Breast epithelium (tissue), 4 donors: ENCODE measurements at places on chromosomes 6 and 20. TPM values are rescaled to one million over a fixed set of nuclear protein-coding genes. Genes with fewer than 3 reads are reported as not detected.

- H3K36me3 ChIP-seq = no peaks in the 10 kb centered on the region
- H3K4me1 ChIP-seq = peaks cover 9% of the 10 kb centered on the region
- DNase-seq = no peak
- no peak overlapping the region for H3K4me3 ChIP-seq
- no peaks in the 10 kb centered on the region for H3K27me3 ChIP-seq
- H3K27ac ChIP-seq = peak overlapping the region; percentile 52
Observed at GRCh38 chr20:50055524-50056083, 57.3 kb downstream of the UBE2V1 start.

- peaks cover 8% of the 10 kb centered on the region for H3K4me1 ChIP-seq
- no peaks in the 10 kb centered on the region for H3K27me3 ChIP-seq
- H3K36me3 ChIP-seq = no peaks in the 10 kb centered on the region
- no peak for DNase-seq
- no peak overlapping the region for H3K27ac ChIP-seq
Observed at GRCh38 chr6:34795836-34796425, 4.0 kb downstream of the BLTP3A start.

GRCh38 chr6:55943329-55943728, 67.9 kb upstream of the BMP5 start:
- H3K36me3 ChIP-seq = no peaks in the 10 kb centered on the region
- H3K27ac ChIP-seq = no peak overlapping the region
- DNase-seq = no peak
- H3K4me1 ChIP-seq = no peaks in the 10 kb centered on the region

DNA sequence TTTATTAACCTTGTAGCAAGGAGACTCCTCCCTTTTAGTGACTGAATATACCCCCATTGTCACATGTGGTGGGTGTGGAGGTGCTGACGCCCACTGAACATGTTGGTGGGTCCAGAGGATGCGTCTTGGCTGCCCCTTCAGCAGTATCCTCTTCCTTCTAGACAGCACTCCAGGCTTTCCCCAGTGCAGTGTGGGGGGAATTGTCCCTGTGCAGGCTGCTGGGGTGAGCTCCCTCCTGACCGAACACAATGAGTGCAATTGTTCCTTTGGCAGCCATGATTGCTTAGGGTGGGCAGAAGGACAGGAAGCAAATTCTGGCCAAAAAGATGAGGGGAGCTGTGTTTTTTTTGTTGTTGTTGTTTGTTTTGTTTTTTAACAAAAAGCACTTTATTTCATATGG, 209.3 kb upstream of the PDE10A start:
- H3K4me1 ChIP-seq = no peaks in the 10 kb centered on the region
- no peaks in the 10 kb centered on the region for H3K27me3 ChIP-seq
- no peaks in the 10 kb centered on the region for H3K36me3 ChIP-seq
- no peak overlapping the region for H3K4me3 ChIP-seq
- DNase-seq = no peak
- no peak overlapping the region for H3K27ac ChIP-seq

DNA sequence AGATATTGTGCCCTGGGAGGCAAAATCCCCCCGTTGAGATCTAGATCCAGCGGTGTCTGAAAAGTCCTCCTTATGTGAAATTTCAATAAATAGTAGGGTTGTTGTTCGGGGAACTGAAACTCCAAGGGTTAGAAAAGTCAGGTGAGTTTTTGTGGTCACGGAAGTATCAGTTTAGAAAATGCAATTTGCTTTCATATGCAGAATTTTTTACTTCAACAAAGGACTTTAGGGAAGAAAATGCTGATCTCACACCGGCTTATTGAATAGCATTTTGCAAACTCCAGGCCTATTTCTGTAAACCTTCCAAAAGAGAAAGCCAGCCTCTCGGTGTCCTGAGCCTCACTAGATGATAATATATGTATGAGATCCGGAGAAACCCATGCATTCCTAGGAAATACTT, 254.7 kb downstream of the TSHZ2 start:
- no peak overlapping the region for H3K27ac ChIP-seq
- no peaks in the 10 kb centered on the region for H3K36me3 ChIP-seq
- H3K4me1 ChIP-seq = no peaks in the 10 kb centered on the region
- H3K4me3 ChIP-seq = no peak overlapping the region

- DNase-seq = no peak
- no peaks in the 10 kb centered on the region for H3K36me3 ChIP-seq
- H3K4me1 ChIP-seq = no peaks in the 10 kb centered on the region
- H3K4me3 ChIP-seq = no peak overlapping the region
- H3K27ac ChIP-seq = no peak overlapping the region
- no peaks in the 10 kb centered on the region for H3K27me3 ChIP-seq
Observed at GRCh38 chr6:170040906-170041305, 250.0 kb downstream of the DLL1 start.

The NR2E1 gene
- 0.33 TPM for total RNA-seq

The PSORS1C2 gene
- not detected for total RNA-seq

The FKBP1C gene
- total RNA-seq = 0.29 TPM
